ENCODE measurements at places on chromosomes 2 and 18. TPM values are rescaled to one million over a fixed set of nuclear protein-coding genes. Genes with fewer than 3 reads are reported as not detected.

UGT1A3 gene
- not detected for total RNA-seq

MROH2A gene
- total RNA-seq: not detected

TMEM169 gene
- total RNA-seq: 19.5 TPM

EFR3B gene
- total RNA-seq: 32.6 TPM

MREG gene
- total RNA-seq: 29.5 TPM

SCYGR4 gene
- total RNA-seq: not detected

FRZB gene
- 66.1 TPM for total RNA-seq

ESPNL gene
- 1.2 TPM for total RNA-seq

TEX44 gene
- not detected for total RNA-seq

TTLL4 gene
- total RNA-seq: 78.3 TPM

CAPN14 gene
- total RNA-seq: 0.60 TPM

AOX1 gene
- 5.7 TPM for total RNA-seq

GAL3ST2 gene
- 0.71 TPM for total RNA-seq

PNO1 gene
- 20.3 TPM for total RNA-seq

SLC9A2 gene
- 0.49 TPM for total RNA-seq

LCT gene
- not detected for total RNA-seq

SLC5A7 gene
- total RNA-seq: 1.1 TPM

HOXD1 gene
- 0.27 TPM for total RNA-seq

IFIH1 gene
- 7.0 TPM for total RNA-seq

POTEI gene
- 0.22 TPM for total RNA-seq

HSPD1 gene
- 223 TPM for total RNA-seq

RAB6D gene
- 0.55 TPM for total RNA-seq
